Omental fat pad (tissue), 4 donors: ENCODE measurements at places on chromosomes 7 and 10.
A peak's percentile ranks its signal among the peaks of the same experiment; 100 is the strongest.

GRCh38 chr7:75712517-75713361 lies 26.0 kb downstream of the HIP1 start:
- no peak for DNase-seq

DNA sequence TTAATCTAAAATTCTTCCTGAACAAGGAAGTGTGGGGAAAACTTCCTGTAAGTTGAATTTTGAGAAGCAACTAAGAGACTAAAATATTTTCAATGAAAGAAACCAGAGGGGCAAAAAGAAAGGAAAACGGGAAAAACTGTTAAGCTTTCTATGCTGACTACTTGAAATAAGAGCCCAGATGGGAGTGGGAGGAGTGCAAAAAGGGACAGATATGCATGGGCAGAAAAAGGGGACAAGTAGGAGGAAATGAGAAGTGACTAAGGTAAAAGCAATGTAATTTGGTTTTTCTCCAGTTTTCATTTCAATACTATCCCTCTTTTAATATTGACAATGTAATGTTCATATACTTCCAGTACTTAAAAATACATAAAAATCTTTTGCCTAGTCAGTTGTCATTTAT lies 11.1 kb downstream of the OGA start:
- no peak for DNase-seq

DNA sequence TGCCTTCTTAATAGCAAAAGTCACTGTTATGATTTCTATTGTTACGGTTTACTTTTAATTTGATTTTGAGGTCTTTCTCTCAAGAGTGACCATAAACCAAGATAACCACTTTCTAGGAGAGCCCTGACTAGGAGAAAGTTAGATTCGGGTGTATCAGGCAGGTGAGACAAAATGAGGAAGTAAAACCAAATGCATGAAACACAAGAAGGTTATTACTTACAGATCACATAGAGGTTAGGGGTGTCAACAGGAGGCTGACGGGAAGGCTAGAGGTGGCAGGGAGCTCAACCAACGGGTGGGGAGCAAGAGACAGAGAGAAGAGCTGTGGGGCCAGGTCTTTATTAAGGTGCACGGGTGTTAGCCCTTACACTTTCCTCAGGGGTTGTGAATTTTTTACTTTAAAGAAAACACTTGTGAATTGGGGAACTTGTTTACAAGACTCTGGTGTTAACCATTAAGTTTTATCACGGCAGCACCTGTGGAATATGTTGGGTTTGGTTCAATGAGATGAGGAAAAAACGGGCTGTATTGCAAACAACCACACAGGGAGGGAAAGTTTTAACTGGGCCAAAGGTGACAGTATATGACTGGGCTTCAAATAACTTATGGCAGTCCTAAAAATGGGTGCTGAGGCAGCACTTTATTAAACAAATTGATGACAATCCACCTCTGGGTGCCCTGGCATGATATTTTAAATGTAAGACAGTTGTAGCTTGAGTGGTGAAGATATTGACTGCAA lies 154.9 kb downstream of the SDHAF3 start:
- DNase-seq, result no peak

DNA sequence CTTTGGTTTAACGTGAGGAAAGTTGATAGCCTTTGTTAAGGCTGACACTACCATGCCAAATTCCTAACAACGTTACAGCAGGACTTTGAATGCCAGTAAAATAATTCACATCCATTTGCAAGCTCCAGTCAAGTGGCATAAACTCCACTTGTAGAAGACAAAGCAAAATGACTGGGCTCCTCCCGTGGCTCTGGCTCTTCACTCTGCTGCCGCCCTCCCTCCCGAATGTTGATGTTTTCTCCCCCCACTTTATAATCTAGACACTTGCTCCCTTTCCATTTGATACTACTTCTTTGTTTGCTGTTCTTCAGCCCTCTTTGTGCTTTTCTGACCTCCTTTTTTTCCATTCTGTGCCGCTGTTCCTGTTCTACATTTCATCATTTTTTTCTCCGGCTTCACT lies 22.8 kb upstream of the ITGB8 start:
- DNase-seq, result no peak

DNA sequence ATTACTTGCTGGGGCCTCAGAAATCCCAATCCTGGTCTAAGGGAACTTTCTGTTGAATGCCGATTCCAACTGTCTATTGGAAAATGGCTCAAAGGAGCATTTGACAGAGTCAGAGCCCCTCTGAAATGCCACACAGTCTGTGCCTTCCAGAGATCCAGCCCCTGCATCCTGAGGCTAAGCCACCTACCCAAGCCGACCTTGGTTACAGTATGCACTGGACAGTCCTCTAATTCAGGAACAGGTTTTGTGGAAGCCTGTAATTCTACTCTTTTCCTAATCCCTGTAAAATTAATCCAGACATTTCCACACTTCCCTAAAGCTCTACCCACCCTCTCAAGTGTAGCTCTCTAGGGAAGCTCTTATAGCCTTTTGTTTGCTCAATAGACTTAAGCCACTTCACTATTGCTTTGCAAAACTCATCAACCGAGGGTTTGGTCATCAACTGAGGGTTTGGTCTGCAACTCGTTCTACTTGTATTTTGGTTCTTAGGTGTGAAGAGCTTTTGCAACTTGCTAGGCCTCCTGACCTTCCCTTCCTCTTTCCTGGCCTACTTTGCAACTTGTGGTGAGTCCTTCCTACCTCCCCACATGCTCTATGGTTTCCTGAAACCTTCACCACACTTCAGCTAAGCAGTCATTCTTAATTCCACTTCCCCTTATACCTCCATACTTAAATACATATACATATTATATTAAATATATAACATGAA lies 364.8 kb downstream of the SFMBT2 start:
- no peak for DNase-seq

DNA sequence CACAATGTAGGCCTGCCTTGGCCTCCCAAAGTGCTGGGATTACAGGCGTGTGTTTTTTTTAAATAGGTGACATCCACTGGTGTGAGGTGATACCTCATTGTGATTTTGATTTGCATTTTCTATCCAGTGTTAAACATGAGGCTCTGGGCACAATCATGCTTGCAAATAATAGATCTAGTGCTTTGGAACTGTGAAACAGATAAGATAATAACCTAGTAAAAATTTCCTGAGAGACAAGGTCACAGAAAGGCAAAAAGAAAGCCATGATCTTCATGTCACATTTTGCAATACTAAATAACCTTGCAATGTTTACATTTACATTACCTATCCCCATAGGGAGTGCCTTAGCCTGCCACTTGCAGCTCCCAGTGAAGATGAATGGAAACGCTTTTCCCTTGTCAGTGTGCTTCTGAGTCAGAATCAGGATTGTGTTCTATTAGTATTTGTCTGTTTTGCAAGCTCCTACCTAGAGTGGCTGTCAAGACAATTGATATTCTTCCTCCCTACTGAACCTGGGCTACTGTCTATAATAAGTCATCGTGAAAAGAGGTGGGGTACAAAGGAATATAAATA lies 256.5 kb downstream of the PHTF2 start:
- no peak for DNase-seq

- no peak for DNase-seq
Observed at GRCh38 chr10:79094412-79095175, 25.8 kb downstream of the ZMIZ1 start.

- DNase-seq, result no peak
Observed at GRCh38 chr7:138407792-138408191, 52.3 kb upstream of the TRIM24 start.

DNA sequence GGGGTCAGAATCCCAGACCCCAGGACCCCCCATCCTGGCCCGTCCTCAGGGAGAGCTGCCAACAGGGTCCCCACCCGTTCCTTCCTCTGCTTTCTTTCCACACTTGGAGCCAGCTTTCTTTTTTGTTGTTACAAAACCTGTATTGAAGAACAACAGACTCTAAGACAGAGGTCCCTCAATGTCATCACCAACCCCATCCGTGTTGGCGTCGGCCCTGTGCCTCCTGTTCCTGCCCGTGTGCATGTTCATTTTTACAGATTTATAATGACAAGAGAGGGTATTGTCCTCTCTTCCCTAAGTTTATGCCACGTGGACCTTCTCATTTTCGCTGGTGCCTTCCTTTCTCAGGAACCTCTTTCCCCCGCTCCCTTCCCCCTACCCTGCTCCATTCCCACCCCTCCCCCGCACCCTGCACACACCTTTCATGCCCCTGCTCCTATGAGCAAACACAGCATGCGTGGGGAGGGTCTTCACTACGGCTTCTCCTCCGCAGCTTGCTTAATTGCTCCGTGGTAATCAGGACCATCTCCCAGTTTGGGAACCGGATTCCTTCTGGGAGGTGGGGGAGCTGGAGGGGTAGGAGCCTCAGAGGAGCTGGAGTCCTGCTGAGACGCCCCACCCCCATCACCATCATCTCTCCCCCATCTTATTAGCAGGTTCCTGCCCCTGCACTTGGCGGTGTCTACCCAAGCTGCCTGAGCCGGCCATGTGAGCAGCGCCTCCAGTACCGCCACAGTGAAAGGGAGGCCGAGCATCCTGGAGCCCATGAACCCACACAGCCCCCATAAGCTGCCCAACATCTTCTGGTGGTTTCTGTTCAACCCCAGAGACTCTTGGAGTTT lies 88.0 kb upstream of the INSIG1 start:
- peak; percentile 19 for DNase-seq

DNA sequence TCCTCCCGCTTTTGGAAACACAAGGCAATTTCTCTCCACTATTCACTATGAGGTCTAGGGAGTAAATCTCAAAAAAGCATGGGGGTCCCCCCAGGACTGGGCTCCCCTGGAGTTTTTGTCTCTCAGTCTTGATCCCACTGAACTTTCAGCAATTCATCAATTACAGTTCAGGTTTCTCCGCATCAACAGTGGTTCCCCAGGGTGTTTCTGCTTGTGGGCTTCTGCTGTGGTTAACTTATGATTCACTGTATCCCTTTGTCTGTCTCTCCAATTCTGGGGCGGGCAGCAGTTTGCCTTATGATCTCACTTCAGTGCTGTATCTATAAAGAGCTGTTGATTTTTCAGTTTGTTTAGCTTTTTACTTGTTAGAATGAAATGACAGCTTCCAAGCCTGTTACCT lies 142.6 kb upstream of the CDC14C start:
- DNase-seq, result no peak

DNA sequence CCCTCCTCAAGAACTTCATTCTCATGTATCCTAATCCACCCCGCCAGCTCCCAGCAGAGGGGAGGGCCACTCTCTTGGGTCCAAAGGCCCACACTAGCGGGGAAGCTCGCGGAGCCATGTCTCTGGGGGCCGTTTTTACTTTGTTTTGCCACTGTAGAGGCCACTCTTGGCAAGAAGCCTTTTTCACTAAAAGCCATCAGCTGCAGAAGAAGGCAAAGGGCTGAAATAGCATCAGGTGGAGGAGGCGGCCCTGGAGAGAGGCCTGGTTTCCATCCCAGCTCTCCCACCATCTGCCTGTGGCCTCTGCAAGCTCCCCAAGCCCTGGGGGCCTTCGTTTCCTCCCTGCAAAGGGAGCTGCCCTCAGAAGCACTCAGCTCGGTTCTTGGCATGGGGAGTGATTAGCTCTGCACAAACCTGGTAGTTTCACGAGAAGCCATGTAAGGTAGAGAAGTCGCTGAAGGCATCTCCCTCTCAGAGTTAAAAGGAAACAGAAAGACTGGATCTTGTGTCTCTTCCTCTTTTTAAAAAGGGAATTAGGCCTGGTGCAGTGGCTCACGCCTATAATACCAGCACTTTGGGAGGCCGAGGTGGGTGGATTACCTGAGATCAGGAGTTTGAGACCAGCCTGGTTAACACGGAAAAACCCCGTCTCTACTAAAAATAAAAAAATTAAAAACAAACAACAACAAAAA lies 70.3 kb downstream of the PARP12 start:
- DNase-seq, result no peak

DNA sequence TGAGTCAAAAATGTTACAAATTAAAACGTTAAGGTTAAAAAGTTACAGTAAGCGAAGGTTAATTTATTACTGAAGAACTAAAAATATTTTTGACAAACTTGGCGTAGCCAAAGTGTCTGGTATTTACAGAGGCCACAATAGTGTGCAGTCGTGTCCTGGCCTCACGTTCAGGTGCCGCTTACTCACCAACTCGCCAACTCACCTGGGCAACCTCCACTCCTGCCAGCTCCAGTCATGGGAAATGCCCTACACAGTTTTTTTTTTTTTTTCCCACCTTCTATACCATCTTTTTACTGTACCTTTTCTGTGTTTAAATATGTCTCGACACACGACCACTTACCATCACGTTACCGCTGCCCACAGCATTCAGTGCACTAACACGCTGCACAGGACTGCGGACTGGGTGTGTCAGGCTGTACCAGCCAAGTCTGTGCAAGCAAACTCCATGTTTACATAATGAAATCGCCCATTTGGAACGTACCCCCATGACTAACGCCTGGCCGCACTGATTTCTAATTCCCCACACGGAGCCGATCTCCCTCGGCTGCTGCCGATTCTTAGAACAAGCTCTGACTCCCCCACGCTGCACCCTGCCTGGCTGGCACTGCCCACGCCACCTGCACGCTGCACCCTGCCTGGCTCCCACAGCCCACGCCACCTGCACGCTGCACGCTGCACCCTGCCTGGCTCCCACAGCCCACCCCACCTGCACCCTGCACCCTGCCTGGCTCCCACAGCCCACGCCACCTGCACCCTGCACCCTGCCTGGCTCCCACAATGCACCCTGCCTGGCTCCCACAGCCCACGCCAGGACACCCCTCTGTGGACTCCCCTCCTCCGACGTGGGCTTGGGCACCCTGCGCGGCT lies 203.1 kb downstream of the ZMYND11 start:
- no peak for DNase-seq

DNA sequence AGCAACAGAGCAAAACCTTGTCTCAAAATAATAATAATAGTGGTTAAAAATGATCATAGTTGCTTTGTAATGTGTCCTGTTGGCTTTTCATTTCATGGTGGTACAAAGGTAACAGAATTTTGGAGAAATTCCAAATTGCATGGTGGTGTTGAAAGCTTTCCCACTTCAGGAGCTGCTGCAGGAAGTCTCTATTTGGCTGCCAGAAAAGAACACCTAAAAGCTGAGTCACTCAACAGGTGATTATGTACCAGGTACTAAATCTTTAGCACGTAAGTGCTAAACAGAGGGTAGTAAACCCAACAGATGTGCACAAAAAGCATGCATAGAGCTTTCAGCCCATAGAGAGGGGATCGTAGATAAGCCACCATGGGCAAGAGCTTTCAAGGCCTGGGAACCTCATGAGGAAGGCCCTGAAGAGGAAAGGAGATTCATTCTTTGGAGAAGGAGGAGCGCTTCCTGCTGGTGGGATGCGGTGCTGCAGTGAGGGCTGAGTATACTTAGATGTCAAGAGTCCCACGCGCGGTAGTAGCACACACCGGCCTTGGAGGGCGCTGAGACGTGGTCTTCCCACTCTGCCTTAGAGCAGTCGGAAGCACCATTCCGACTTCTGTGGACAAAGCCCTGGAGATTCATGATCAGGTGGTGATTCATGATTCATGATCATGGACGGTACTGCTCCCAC lies 118.7 kb downstream of the RALA start:
- no peak for DNase-seq

- no peak for DNase-seq
Observed at GRCh38 chr10:112700215-112700671, 249.8 kb upstream of the TCF7L2 start.

DNA sequence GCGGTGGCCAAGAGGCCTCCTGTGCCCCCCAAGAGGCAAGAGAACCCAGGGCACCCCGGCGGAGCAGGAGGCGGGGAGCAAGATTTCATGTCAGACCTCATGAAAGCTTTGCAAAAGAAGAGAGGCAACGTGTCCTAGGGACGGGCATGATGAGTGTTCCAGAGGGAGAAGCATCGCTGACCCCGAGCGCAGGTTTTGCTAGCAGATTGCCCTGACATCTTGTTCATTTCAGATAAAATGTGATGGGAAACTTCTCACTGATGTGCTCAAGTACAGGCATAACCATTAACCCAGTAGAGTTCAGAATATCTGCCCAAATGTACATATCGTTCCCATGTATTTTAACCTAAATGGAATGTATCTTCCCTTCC lies 129.2 kb downstream of the APBB1IP start:
- DNase-seq, result no peak

GRCh38 chr10:119305860-119306513 lies 98.6 kb downstream of the GRK5 start:
- peak; percentile 56 for DNase-seq
